ENCODE measurements at places on chromosomes 2 and 18.

DNA sequence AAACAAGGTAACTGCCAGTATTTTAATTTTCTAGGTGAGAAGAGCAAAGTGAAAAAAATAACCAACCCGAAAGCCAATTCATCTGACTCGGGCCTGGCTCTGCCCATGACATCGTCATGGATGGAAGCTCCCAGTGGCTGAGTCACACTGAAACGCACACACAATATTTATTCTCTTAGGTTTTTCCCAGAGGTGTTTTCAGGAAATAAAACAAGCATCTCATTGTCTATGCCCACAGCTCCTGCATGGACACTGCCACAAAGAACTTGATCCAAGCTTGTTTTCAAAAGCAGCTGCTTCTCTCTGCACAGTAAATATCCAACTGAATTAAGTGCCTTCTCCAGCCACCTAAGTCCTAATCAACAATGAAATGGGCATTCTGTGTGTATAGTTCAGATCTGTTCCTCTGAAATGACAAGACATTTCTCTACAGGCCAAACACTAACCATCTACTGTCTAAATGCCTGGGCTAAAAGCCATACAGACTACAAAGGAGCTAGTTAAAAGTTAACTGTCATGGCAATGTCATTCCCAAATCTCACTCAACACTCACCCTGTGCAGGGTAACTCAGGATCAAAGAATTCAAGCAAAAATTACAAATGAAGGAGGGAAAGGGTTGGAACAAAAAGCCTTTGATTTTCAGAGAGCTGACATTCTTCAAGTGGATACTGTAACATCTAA lies 62.9 kb downstream of the RPL31 start:
- no peak for DNase-seq

DNA sequence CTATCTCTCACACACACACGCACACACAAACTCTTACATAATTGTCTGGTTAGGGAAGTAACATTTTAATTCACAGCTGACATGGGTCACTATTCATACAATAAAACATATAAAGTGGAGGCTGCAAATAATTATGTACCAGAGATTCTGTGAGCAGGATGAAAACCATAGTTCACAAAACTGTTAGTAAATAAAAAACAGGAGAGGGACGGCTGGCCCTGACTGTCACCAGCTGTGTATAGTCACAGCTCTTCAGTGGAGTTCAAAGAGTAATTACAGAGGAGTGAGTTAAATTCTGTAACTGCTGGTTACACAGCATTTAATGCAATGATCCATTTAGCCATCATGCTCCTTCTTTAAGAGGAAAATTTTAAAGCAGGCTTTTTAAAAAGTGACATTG lies 76.9 kb downstream of the NRXN1 start:
- DNase-seq, result no peak

- no peak for DNase-seq
Measured at GRCh38 chr2:20664431-20665242, 2.3 kb upstream of the GDF7 start.

GRCh38 chr2:235675678-235676535 lies 182.1 kb downstream of the AGAP1 start:
- no peak for DNase-seq

- DNase-seq, result no peak
Measured at GRCh38 chr2:222732489-222733178, 61.2 kb downstream of the MOGAT1 start.

- no peak for DNase-seq
Measured at GRCh38 chr2:15863494-15864175, 76.7 kb upstream of the MYCN start.

DNA sequence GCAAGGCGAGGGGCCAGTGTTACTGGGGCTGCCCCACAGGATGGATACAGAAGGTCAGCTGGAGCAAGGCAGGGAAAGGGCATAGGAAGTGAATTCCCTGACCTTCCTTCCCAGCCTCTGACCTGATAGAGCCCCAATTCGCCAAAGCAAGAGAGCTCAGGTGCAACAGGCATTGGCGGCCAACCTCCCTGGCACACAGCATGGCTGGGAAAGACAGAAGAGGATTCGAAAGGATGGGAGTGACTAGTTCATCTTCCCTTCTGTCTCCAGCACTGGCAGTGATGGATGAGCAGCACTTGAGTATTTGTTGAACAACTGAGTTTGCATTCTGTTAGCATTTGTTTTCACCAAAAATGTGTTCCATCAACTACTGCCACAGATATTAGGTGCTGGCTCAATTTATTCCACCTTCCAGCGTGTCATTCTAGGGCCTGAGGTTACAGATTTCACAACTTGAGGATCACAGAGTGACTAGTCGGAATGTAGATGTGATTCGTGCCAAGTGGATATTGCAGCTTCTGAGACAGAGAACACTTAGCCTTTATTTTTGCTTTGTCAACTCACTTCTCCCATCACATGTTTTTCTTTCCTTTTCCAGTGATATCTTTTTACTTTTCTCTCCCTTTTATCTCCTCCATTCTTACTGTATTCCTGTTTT lies 6.2 kb downstream of the COPS8 start:
- no peak for DNase-seq

DNA sequence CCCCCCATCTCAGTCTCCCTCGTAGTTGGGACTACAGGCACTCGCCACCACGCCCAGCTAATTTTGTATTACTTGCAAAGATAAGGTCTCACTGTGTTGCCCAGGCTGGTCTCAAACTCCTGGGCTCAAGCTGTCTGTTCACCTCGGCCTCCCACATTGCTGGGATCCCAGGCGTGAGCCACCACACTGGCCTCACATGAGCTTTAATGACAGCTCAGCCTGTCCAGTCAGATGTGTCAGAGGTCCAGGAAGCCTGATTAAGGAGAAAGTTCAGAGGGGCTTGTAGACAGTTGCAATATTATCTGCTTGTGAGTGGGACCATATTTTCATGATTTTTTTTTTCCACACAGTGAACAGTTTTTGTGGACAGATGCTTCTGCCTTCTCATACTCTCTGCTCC lies 82.0 kb downstream of the LIMS1 start:
- DNase-seq, result no peak

DNA sequence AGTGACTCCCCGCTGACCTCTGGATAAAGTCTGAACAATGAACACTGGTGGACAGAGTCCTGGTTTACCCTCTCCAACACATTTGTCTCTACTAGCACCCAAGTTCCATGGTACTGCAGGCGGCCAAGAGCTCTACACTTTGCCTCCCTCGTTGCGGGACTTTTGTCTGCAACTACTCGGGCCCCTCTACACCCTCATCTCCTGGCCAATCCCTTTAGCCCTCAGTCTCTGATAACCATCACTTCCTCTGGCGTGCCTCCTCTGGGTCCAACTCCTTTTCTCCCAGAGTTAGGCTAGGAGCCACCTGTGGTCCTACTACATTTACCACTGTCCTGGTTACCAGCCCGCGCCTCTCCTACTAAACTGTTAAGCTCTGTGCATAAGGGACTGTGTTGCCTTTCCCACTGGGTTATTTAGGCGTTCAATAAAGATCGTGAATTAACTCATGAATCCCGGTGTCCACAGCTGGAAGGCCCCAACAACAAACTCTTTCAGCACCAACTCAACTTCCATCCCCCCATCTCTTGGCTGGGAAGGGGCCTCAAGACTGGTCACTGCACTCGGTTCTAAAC lies 757 bp downstream of the HDHD2 start:
- DNase-seq, result peak; percentile 2
